Stimulated activated CD4-positive, alpha-beta T cell treated with anti-CD3 and anti-CD28 coated beads, Interleukin-12 subunit alpha, Interleukin-12 subunit beta, amount 100 ng/mL, for 48 hours (primary cell): ENCODE measurements at places on chromosomes 1 and 21.

DNA sequence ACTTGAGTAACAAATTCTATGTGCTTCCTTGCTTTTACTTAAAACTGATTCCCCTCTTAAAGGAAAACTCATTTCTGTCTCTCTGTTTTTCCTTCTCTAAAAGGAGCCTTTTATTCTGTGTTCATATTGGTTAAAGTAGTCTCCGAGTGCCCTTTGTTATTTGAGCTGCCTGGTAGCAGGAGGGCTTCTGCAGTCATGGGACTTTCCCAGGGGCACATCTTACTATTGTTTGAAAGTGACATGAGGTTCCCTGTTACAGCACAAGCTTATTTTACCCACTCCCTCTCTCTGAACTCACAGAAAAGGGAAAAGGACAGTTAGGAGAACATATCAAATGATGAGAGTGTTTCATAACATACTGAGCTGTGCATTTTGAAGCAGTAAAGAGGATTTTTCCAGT is 58.1 kb upstream of the ANGPTL1 start:
- no peak for DNase-seq

DNA sequence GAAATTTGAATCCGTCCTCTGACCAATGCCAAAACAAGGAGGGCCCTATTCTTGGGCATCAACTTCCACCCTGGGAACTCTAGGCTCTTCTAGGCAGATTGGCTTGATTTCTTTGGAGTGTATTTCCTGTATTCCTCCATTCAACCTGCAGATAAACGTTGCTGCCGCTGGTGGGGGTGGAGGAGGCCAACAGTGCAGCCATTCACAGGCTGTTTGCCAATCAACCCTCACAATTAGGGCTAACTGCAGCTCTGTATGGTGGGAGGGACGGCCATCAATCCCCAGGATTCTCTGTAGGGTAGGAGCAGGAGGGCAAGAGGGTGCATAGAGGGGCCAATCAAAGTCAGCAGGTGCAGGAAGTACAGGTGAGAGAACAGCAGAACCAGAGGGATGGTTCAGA is 273.1 kb upstream of the PROX1 start:
- no peak for DNase-seq

DNA sequence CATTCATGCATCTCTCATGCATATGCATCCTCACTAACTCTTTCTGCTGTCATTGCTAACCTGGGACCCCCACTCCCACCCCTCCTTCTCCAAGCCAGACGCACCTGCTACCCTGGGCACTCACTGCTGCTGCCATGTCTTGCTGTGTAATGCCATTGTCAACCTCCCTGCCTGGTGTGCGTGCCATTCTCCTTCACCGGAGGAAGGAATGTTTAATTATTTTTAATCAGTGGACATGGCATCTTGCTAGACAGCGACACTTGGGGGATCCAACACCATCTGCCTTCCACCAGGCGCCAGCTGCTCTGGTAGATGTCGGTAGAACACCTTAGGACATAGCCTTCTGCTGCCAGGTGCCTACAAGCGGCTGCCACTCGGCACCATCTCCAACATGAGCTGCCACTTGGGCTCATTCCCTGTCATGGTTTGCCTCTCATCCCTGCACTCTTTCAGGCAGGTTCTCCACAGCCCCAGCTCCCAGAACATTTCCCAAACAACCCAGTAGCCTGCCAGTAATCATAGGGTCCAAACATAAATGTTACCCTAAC is 306.9 kb downstream of the TTLL7 start:
- no peak for DNase-seq

GRCh38 chr1:218390618-218391017 is 45.5 kb downstream of the TGFB2 start:
- no peak for DNase-seq

GRCh38 chr1:61746813-61747212 is 4.5 kb downstream of the PATJ start:
- no peak for DNase-seq

DNA sequence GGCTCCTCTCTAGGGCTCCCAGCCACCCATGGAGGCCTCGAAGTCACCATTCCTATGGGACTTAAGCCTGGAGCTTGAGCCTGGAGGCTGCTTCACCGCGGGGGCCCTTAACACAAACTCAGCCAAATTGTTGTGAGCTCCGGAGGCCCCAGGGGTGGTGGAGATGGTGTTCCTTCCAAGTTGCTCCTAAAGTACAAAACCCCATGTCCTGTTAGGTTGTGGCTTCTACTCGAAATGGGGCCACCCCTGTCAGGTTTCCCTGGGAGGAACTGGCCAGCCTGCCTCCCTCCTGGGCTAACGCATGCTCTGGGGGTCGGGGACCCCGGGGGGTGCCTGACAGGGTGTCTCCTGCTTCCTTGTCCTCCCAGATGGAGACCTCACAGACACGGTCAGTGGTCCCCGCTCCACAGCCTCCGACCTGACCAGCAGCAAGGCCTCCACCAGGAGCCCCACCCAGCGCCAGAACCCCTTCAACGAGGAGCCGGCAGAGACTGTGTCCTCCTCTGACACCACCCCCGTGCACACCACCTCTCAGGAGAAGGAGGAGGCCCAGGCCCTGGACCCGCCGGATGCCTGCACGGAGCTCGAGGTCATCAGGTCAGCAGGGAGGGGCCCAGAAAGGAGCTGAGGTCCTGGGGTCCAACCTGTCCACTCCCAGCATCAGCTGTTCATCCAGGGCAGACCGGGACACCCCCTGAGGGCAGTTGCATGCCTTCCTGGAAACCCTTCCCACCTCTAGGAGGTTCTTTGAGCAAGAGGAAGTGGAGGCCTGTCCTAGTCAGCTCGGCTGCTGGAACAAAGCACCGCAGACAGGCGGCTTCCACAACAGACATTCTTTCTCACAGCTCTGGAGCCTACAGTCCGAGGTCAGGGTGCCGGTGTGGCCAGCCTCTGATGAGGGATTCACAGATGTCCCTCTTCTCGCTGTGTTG is 10.8 kb upstream of the SLC25A34 start:
- no peak for DNase-seq
